ENCODE measurements at places on chromosomes 11 and 22. TPM values are rescaled to one million over a fixed set of nuclear protein-coding genes. Genes with fewer than 3 reads are reported as not detected.

FOSL1 gene
- 4.8 TPM for polyA plus RNA-seq

TEX12 gene
- polyA plus RNA-seq, result 0.10 TPM

PGA3 gene
- 0.12 TPM for polyA plus RNA-seq

MYBPC3 gene
- 1.4 TPM for polyA plus RNA-seq

DNHD1 gene
- polyA plus RNA-seq, result 58.0 TPM

C11orf24 gene
- 94.7 TPM for polyA plus RNA-seq

CD248 gene
- polyA plus RNA-seq, result 0.62 TPM

KCTD14 gene
- polyA plus RNA-seq, result 0.18 TPM

IFT27 gene
- polyA plus RNA-seq, result 17.1 TPM

C11orf86 gene
- polyA plus RNA-seq, result not detected

MGAT3 gene
- 2.1 TPM for polyA plus RNA-seq

TREH gene
- not detected for polyA plus RNA-seq

DERL3 gene
- 98.8 TPM for polyA plus RNA-seq

SDF2L1 gene
- 23.5 TPM for polyA plus RNA-seq

PRODH gene
- polyA plus RNA-seq, result not detected

PANX3 gene
- not detected for polyA plus RNA-seq
